ENCODE measurements at places on chromosomes 1 and 21.
A peak's percentile ranks its signal among the peaks of the same experiment; 100 is the strongest.

DNA sequence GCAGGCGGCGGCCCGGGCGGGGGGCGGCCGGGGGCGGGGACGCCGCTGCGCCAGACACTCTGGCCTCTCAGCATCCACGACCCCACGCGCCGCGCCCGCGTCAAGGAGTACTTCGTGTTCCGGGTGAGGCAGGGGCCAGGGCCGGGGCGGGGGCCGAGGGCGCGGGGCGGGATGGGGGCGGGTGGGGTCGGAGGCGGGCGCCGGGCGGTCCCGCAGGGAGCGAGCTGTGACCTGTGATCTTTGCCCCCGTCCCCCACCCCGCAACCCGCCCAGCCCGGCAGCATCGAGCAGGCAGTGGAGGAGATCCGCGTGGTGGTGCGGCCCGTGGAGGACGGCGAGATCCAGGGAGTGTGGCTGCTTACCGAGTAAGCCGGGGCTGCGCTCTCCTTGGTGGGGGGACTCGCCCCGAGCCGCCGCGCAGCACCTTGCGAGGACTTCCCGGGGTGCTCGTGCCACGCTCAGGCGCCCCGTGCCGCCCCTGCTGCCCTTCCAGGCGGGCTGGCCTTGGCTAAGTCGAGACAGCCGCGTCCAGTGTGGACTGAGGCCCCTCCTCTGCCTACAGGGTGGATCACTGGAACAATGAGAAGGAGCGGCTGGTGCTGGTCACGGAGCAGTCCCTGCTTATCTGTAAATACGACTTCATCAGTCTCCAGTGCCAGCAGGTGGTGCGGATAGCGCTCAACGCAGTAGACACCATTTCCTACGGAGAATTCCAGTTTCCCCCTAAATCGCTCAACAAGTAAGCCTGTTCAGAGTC, 514 bp downstream of the TPRG1L start:
- no peak for DNase-seq

GRCh38 chr1:36359383-36359782, 26.3 kb downstream of the STK40 start:
- no peak for DNase-seq

- DNase-seq, result no peak
Measured at GRCh38 chr1:244205906-244206305, 154.8 kb downstream of the ZBTB18 start.

DNA sequence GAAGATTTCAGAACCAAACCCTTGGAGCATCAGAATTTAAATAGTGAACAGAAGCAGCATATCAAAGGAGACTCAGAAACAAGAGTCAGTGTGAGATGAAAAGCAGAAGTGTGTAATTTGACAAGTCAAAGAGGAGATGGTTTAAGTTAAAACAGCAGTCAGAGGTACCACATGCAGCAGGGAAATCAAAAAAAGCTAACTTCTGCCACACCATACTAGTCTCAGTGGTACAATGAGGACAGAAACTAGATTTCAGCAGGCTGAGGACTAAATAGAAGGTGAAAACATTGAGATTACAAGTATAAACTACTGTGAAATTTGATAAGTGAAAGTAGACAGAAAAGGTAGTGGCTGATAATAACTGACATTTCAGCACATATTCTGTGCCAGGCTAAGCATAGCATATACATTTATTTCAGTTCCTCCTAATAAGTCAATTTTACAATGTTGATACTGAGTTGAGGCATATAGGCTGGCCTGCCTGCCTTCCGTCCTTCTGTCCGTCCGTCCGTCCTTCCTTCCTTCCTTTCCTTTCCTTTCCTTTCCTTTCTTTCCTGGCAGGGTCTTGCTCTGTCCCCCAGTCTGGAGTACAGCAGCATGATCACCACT, 12.6 kb downstream of the SUCO start:
- no peak for DNase-seq

- no peak for DNase-seq
Measured at GRCh38 chr21:41813226-41813625, 46.4 kb upstream of the RIPK4 start.

- DNase-seq, result no peak
Measured at GRCh38 chr1:119316870-119317416, 51.6 kb upstream of the HAO2 start.

GRCh38 chr21:32966120-32966519, 59.6 kb upstream of the OLIG2 start:
- no peak for DNase-seq

DNA sequence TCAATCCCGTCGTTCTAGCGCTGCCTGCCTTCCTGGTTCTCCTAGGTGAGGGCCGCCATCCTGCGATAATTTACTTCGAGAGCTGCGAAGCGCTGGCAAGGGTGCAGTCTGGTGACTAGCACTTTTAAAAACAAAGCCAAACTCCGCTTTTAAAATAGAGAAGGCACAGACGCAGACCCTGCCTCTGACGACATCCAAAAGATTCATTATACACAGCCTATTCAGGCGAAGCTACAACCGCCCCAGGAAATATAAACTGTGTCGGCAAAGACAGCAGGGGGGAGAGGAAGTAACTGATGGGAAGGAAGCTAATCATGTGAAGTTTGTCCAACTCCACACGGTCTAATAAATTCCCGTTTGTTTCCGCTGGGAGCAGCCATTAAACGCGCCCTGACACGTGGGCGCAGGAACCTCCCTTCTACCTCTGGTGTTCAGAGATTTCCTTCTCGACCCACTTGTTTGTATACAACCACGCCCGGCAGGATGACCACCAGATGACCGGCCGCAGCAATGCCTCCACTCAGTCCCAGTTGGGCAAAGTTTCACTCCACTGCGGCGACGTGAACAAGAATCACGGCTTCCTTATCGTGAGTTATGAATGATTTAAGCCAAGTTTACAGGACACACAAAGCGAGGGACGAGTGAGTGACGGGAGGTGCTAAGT, 1.3 kb downstream of the GNG12 start:
- DNase-seq, result peak; percentile 51

GRCh38 chr1:240362826-240363225, 249.1 kb downstream of the GREM2 start:
- DNase-seq, result no peak

DNA sequence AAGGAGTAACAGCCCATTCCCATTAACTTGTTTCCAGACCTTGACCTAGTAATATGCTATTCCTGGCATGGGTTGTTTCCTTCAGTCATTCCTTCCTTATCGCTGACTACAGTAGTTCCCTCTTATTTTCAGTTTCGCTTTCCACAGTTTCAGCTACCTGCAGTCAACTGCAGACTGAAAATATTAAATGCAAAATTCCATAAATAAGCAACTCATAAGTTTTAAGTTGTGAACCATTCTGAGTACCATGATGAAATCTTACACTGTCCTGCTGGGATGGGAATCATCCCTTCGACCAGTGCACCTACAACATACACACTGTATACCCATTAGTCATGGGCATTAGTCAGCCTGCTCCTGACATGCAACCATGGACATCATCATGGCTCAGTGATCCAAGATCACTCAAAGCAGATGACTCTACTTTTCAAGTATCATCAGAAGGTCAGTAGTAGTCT, 66.7 kb downstream of the CCDC30 start:
- DNase-seq, result no peak

DNA sequence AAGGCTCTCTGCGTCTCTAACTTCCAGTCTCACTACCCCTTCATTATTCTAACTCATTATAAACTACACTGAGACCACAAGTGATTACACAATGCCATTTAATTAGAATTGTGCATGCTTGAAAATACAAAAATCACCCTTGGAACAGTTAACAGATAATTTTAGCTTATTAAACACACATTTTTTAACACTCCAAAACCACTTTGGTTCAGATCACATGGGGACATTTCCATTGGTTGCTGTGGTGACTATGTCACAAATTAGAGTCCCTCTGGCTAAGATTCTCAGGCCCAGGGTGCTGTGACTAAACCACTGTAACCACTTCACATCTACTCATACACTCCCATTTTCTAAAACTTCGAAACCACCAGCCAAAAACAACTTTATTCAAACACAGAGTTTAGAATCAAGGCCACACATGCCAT, 43.0 kb downstream of the JAK1 start:
- no peak for DNase-seq

DNA sequence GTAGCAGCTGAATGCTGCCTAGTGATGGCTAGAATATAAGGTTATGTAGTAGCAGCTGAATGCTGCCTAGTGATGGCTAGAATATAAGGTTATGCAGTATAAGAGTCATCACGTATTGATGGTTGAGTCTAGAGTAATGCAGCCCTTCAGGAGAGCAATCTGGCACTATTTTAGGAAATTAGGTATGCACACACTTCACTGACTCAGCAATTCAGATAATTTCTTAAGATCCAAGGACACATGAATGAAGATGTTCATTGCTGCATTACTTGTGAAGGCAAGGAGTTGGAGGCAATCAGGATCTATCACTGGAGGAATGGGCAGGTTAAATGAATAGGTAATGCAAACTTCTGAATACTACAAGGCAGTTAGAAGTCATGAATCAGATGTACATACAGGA, 13.6 kb downstream of the LTN1 start:
- no peak for DNase-seq

GRCh38 chr1:1591452-1591851, 8.5 kb downstream of the FNDC10 start:
- no peak for DNase-seq

- no peak for DNase-seq
Measured at GRCh38 chr1:40532844-40533424, 1.5 kb downstream of the ZNF684 start.

DNA sequence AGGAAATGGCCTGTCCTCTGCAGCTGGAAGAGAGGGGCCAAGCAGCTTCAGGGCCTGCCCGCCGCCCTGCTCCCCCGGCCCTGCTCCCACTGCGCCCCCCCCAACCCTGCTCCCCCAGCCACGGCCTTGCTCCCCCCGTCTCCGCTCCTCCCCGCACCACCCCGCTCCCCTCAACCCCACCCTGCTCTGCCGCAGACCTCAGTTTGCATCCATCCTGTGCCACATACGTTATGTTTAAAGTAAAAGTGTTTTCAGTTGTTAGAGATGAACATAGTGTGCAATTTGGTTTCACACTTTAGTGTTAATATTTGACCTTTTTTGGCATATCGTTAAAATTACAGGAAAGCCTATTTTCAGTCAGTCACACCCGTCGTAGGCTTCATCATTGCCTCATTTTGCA, 34.1 kb upstream of the DIP2A start:
- DNase-seq, result no peak

DNA sequence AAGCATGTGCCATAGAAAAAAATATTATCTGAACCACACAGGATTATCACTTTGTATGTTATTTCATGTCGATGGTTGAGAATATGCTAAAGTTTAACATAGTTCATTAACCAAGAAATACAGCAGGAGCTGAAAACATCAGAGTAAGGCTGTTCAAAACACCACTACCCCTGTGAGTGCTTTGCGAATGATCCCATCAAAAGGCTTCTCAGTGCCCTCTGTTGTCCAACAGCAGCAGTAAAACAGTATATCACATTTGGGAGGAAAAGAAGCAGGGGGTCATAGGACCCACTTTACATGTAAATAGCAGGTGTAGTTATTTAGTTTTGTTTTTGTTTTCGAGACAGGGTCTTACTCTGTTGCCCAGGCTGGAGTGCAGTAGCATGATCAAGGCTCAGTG, 289.4 kb upstream of the FMN2 start:
- DNase-seq, result no peak

GRCh38 chr1:77350012-77350770, 68.4 kb downstream of the AK5 start:
- no peak for DNase-seq

DNA sequence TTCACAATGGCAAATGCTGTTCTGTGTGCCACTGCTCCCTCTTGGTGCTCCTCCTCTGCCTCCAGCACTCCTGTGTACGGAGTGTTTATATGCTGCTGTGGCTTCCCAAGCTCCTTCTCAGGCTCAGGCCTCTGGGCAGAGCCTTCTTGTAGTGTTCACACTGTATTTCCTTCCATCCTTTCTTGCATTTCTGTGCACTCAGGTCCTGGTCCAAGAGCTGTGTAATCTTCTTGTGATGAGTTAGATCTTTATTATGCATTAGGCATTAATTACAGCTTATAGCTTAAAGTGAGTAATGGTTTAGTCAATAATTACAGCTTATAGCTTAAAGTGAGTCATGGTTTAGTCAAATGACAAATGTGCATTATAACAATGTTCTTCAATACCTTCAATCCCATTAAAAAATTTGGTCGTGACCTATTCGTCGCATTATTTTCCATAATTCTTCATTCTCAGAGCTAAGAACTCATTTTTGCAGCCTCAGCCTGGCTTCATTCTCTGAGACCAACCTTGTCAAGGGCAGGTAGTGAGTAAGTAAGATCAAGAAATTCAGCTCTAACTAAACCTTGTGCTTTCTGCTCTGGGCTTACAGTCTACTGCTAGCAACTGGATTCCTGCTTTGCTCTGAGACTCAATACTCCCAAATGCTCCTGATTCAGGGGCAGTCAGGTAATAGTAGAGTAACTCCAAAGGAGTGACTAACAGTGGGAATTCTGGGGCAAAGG, 154.5 kb upstream of the SPAG17 start:
- DNase-seq, result no peak

GRCh38 chr1:246364415-246364941, 142.6 kb downstream of the SMYD3 start:
- DNase-seq, result no peak

- no peak for DNase-seq
Measured at GRCh38 chr1:202649553-202650392, 60.5 kb downstream of the SYT2 start.

DNA sequence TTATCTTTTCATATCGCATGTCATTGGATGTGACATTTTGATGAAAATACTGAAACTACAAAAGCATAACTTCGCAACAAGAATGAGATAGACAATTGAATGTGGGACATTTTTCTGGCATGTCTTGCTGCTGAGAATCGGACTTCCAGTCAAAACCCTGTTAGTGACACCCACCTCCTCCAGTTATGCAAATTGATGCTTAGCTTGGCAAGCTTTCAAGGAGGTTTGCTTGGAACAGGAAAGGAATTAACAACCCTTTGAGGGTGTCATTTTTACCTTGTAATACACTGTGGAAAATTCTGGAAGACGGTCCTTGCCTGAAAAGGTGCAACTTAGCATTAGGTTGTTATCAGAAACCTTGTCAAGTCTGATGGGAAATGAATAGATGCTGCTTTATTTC, 38.8 kb upstream of the FAM3B start:
- no peak for DNase-seq

DNA sequence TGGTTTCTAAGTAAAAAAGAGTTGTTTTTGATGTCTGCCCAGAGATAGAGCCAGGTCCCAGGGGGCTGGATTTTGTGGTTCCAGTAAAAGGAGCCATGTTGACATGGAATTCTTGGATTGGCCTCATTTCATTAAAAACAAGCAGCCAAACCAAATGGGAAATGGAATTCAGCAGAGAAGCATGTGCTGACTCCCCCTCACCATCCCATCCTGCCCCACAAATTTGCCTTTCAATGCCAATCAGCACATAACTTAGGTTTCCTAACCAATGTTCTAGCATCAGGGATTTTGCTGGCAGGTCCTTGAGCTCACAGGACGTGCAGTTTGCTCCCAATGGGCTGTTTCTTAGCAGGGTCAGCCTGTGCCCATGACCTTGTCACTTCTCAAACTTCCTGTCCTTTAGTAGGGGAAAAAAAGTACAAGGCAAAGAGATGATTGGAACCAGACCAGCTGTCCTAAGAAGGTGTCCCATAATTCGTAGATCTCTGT, 101.5 kb upstream of the GADD45A start:
- DNase-seq, result no peak

GRCh38 chr21:45559216-45560105, 17.2 kb upstream of the SLC19A1 start:
- DNase-seq, result no peak

Data from left renal cortex interstitium (tissue), 4 donors.